ENCODE measurements at places on chromosomes 3 and 15.

- no peak for DNase-seq
Measured at GRCh38 chr3:191301782-191302411, 27.3 kb upstream of the CCDC50 start.

GRCh38 chr15:79025201-79025600, 65.4 kb downstream of the RASGRF1 start:
- no peak for DNase-seq

- no peak for DNase-seq
Measured at GRCh38 chr3:129433565-129433964, 5.1 kb upstream of the EFCAB12 start.

DNA sequence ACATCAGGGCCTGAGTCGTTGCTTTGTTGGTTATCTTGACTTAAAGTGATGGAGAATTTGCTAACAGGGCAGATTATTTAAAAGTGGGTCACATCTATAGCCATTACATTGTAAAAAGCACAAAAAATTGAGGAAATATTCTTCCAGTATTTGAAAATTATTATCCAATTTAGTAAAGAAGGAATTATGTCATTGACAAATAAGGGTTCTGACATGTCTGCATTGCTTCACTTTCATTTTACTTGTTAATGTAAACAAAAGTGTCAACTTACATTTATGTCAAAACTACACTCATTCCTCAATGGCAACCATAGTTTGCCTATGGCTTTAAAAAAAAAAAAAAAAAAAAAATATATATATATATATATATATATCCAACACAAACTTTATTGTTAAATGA, 3.4 kb upstream of the PARP14 start:
- DNase-seq: no peak

DNA sequence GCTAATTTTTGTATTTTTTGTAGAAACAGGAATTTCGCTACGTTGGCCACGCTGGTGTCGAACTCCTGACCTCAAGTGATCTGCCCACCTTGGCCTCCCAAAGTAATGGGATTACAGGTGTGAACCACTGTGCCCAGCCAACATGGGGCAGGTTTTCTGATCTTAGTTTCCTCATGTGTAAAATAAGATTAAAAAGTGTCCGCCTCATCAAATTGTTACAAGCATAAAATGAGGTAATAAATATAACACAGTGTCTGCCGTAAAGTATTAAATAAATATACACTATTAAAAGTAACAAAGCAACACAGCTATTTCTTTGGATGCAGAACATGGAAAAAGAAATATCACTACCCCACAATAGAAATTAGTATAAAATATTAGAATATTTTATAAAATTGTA, 16.4 kb upstream of the COMMD2 start:
- no peak for DNase-seq

GRCh38 chr15:83837945-83838571, 184.1 kb downstream of the ADAMTSL3 start:
- DNase-seq: no peak

- DNase-seq: no peak
Measured at GRCh38 chr15:38672814-38673670, 108.4 kb upstream of the RASGRP1 start.

- DNase-seq: no peak
Measured at GRCh38 chr3:174891524-174892203, 32.5 kb downstream of the NAALADL2 start.

DNA sequence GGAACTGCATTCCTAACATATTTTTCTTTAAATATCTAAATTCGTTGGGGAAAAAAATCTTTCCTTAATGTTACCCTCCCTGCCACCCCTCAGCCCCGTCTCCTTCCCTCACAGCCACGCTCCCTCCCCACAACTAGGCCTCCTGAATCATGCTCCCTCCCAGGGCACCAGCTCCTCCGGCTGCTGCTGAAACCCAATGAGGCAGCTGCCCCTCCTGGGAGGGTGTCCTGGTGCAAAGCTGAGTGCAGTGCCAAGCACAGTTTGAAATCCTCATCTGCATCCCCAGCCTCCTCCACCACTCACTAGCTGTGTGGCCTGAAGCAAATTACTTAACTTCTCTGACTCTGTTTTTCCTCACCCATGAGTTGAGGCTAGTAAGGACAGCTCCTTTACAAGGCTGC, 2.7 kb upstream of the NR2E3 start:
- no peak for DNase-seq

GRCh38 chr3:50450209-50450921, 53.1 kb downstream of the CACNA2D2 start:
- DNase-seq: peak; percentile 40

DNA sequence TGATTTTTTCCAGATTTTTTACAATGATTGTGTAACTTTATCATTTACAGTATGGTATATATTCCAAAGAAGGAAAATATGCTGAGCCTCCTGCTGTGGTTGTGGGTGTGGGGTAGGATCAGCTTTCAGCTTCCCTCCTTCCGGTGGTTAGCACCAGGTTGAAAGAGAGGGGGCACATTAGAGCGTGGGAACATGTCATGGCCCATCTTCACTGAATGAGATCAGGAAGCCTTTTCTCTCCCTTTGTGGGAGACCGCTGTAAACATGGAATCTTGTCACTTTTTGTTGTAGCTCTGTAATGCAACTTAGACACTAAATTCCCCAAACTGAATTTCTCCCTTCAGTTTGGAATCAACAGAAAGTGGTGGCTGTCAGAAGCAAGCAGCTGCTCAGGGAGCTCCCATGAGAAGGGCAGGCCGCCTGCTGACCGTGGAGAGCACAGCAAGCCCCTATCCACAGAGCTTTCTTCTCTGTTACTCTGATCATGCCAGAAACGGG, 86.7 kb upstream of the LIMD1 start:
- no peak for DNase-seq

DNA sequence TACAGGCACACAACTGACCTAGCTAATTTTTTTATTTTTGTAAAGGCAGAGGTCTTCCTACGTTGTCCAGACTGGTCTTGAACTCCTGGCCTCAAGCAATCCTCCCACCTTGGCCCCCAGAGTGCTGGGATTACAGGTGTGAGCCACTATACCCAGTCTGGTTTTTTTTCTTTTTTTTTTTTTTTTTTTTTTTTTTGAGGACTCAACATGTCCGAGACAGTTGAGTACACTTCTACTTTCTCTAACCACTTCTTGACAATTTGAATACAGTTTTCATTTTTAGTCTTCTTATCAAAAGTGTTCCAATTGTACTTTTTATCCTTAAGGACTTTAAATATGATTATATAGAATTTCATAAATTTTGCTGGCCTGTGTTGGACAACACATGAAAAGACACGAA, 7.4 kb upstream of the GSK3B start:
- no peak for DNase-seq

Measured in stimulated activated CD8-positive, alpha-beta memory T cell treated with anti-CD3 and anti-CD28 coated beads, Interleukin-2, amount 100 ng/mL, for 1 hour (primary cell).